ENCODE measurements at places on chromosomes 3 and 15. TPM values are rescaled to one million over a fixed set of nuclear protein-coding genes. Genes with fewer than 3 reads are reported as not detected.
A peak's percentile ranks its signal among the peaks of the same experiment; 100 is the strongest.

DNA sequence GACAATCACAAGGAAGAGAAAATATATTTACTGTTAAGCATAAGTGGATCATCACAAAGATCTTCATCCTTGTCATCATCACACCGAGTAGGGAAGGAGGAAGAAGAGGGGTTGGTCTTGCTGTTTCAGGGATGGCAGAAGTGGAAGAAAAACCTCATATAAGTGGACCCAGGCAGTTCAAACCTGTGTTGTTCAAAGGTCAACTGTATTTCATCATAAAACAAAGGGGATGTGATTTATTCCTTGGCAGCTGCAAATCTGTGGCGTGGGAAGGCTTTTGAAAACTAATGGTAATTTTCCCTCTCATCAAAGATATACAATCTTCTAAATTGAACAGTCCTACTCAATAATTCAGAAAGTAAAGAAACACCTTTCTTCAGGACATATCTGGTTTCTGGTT lies 129.9 kb upstream of the ABI3BP start:
- DNase-seq, result no peak

DNA sequence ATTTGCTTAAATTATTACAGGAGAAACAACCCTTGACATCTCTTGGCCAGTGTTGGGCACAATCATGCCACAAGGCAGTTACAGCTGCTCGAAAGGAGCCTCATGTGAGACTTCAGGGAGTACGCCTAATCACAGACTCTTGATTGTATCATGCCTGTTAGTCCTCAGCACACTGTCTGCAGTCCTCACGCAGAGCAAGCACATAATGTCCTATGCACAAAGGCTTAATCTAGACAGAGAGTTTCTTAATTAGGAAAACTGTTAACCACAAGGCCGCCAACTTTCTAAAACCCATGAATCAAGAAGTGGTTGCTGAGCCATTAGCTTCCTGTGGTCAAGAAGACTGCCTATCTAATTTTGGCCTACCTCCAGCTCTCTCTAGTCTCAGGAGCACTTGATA lies 172.0 kb downstream of the UNC13C start:
- no peak for DNase-seq

GRCh38 chr3:122859021-122859805 lies 64.3 kb downstream of the SLC49A4 start:
- no peak for DNase-seq

DNA sequence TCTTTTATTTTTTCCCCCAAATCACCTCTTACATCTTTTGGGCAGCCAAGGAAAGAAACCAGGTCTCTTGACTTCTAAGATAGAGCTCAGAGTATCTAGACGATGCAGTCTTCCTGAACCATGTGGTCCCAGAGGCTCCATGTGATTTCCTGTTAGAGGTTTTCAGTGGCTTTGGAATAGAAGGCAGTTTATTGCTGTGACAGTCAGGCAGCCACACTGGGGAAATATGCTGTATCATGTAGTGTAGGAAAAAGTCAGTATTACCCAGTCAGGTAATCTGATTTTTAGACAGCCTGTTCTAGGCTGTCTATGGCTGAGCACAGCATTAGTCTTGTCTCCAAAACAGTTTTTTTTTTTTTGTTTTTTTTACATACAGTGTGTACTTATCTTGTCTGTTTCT lies 294.3 kb downstream of the THSD4 start:
- peak; percentile 43 for DNase-seq

GRCh38 chr15:47136236-47136635 lies 581.1 kb upstream of the SEMA6D start:
- no peak for DNase-seq

GRCh38 chr3:56282341-56282740 lies 185.9 kb downstream of the ERC2 start:
- DNase-seq, result no peak

DNA sequence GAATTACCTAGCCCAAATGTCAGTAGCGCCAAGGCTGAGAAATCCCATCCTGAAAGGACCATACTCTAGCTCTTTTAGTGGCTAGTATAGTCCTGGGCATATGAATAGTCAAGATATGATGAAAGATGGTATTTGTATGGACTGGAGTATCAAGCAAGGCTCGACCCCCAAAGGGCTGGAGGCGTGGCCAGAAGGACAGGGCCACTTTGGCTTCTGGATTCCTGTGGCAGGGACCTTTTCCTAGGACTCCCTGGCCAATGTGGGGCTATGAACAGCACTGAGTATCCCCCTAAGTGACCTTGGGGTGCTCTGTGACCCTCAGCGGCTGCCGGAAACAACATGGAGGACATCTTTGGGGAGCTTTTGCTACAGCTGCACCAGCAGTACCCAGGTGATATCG lies 6.0 kb downstream of the MPI start:
- DNase-seq, result no peak

GRCh38 chr3:60304112-60304511 lies 947.1 kb downstream of the FHIT start:
- DNase-seq, result no peak

- DNase-seq, result peak; percentile 75
Observed at GRCh38 chr3:130658678-130659077, 88.0 kb downstream of the PIK3R4 start.

- DNase-seq, result peak; percentile 47
Observed at GRCh38 chr15:61195116-61196002, 33.7 kb downstream of the RORA start.

- no peak for DNase-seq
Observed at GRCh38 chr15:51181905-51182304, 87.2 kb upstream of the TNFAIP8L3 start.

DNA sequence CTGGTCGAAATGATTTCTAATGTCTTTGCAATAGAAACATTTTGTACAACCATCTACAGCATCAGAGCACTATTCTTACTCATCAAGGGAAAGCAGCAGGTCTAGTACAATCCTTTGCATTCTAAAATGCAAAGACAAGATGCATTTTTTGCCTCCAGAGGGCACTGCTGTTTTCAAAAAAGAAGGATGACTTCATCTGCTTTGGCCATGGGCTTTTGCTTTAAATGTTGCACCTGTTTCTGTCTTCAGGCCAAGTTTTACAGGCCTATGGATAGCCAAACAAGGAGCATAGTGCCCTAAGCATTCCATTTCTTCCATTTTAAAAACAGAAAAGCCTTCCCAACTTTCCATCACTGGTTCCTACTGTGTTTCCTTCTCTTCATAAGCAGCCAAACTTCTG lies 3.4 kb downstream of the PARP9 start:
- peak; percentile 58 for DNase-seq

GRCh38 chr3:129684270-129684669 lies 77.8 kb upstream of the PLXND1 start:
- DNase-seq, result no peak

- DNase-seq, result no peak
Observed at GRCh38 chr3:108334701-108335100, 38.4 kb downstream of the HHLA2 start.

DNA sequence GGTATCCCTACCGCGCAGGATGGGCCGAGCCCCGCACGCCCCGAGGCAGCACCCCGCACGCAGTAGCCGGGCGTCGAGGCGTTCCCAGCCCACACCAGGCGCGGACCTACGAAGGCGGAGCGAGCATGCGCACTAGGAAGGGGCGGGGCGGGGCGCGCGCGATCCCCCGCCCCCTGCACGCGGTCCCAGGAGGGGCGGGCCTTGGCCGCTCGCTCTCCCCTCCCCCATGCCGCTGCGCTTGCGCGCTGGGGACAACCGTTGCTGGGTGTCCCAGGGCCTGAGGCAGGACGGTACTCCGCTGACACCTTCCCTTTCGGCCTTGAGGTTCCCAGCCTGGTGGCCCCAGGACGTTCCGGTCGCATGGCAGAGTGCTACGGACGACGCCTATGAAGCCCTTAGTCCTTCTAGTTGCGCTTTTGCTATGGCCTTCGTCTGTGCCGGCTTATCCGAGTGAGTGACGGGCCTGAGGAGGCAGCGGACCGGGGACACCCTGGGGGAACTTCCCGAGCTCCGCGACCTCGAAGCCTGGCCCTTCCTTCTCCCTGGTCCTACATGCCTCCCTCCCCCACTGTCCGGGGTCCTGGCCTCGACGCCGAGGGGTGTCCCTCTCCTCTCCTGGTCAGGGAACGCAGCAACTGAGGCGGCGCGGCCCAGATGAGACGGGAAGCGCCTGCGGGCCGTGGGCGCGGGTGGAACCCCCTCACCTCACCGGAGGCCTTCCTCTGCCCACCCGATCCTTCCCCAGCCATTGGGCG lies at the start of gene SPESP1:
Gene SPESP1 (plus strand): TSS at position 258 of the 755 bp plus-strand sequence. CDS start 129 bp downstream, at position 387.
- no peak for DNase-seq

- no peak for DNase-seq
Observed at GRCh38 chr3:132784502-132785025, 62.4 kb upstream of the NPHP3 start.

- no peak for DNase-seq
Observed at GRCh38 chr3:152825566-152825965, 9.4 kb upstream of the P2RY1 start.

DNA sequence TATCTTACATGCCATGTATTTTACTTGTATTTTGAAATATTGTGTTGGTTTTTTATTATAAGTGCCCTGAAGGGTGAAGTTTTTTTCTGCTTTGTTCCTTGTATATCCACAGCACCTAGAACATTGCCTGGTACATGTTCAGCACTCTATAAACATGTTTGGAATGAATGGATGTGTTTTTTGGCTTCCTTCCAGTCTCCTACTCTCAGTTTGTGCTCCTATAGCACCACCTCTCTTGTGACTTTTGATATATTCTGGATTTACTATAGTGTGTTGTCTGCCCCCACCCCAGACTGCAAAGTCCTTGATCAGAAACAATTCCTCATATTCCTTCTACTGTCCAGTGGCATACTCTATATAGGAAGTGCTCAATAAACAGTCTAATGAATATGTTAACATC lies 60.6 kb downstream of the PLCL2 start:
- no peak for DNase-seq

DNA sequence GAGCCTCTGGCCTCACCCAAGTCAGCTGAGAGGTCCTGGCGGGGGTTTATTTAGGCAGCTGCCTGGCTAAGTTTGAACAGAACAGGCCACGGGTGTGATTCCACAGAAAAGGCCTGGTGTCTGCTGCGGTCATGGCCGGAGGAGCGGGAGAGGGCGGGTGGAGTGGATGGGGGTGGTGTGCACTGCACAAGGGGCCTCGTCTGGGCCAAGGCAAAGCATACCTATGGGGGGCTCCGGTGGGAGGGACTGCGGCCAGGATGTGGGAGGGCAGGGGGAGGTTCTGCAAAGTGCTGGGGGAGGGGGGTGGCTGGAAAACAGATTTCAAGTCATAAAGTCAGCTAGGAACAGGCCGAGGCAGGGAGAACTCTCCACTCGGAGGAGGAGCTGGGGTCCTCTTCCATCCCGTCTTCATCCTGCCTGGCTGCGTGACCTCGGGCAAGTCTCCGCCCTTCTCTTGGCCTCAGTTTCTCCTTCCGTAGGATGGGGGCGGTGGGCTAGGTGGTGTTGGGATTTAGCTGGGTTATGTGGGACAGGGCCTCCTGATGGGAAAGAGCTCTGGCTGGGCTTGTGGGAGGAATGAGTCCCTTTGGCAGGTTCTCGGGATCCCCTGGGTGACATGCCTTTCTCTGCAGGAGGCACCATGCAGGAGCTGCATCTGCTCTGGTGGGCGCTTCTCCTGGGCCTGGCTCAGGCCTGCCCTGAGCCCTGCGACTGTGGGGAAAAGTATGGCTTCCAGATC lies 878 bp downstream of the ISLR start:
- DNase-seq, result no peak

- DNase-seq, result no peak
Observed at GRCh38 chr15:77575203-77575934, 57.3 kb downstream of the LINGO1 start.

DNA sequence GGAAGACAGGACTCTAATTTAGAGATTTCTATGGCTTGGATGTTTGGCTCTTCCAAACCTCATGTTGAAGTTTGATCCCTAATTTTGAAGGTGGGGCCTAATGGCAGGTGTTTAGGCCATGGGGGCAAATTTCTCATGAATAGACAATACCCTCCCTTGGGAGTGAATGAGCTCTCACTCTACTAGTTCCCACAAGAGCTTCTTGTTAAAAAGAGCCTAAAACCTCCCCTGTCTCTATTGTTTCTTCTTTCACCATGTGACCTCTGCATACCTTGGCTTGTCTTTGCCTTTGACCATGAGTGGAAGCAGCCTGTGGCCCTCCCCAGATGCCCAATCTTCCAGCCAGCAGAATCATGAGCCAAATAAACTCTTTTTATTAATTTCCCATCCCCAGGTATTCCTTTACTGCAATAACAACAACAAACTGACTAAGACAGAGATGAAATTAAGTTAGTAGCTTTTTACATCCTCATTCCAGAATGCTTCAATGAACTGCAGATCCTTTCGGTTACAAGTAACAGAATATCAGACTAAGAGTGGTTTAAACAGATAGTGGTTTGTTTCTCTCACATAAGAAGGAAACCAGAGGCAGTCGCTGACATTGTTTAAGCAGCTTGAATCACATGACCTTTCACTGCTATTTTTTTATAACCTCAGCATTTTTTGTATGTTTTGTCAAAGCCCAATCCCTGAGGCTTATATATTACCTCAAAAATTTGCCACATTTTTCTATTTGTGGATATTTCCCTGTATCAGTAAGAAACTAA lies 1013.3 kb upstream of the SEMA6D start:
- DNase-seq, result no peak

DNA sequence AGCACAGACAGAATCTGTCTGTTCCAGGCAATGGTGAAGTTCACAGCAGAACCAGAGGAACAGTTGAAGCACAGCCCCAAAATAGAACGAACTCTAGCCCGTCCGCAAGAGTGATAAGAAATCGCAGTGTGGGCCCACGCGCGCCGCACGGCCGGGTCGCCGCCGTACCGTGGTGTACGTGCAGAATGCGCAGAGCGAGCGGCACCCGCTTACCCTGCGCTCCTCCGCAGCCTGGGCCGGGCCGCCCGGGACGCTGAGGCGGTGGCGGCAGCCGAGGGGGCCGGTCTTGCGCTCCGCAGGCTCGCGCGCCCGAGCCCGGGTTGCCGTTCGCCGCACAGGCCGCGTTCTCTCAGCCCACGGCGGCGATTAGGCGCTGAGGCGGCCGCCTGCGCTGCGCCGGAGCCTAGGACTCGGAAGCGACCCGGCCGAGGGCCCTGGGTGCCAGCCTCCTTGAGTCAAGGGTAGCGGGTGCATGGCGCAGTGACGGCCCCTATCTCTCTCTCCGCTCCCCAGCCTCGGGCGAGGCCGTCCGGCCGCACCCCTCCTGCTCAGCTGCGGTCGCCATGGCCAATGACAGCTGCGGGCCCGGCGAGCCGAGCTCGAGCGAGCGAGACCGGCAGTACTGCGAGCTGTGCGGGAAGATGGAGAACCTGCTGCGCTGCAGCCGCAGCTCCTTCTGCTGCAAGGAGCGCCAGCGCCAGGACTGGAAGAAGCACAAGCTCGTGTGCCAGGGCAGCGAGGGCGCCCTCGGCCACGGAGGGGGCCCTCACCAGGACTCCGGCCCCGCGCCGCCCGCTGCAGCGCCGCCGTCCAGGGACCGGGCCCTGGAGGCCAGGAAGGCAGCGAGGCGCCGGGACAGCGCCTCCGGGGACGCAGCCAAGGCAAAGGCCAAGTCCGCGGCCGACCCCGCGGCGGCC lies 20.5 kb downstream of the WDR73 start:
- no peak for DNase-seq

- peak; percentile 46 for DNase-seq
Observed at GRCh38 chr15:70892912-70893560, 410 bp downstream of the LRRC49 start.

GADL1 gene
- not detected for total RNA-seq

LMOD3 gene
- not detected for total RNA-seq

CCR1 gene
- total RNA-seq, result 0.35 TPM

PCYT1A gene
- 87.9 TPM for total RNA-seq

GPR176 gene
- total RNA-seq, result 20.4 TPM

PLA2G4E gene
- not detected for total RNA-seq

PKM gene
- total RNA-seq, result 2,397 TPM

FSIP1 gene
- total RNA-seq, result 1.3 TPM

GOLGA8Q gene
- total RNA-seq, result 0.58 TPM

DPPA4 gene
- 0.04 TPM for total RNA-seq

SERINC4 gene
- not detected for total RNA-seq

GP5 gene
- total RNA-seq, result not detected

PARP15 gene
- not detected for total RNA-seq

CLDN16 gene
- 0.15 TPM for total RNA-seq

CD200R1 gene
- total RNA-seq, result not detected

PROK2 gene
- not detected for total RNA-seq
